Heart right ventricle (tissue), 16 donors: ENCODE measurements at places on chromosomes 13 and 19.

DNA sequence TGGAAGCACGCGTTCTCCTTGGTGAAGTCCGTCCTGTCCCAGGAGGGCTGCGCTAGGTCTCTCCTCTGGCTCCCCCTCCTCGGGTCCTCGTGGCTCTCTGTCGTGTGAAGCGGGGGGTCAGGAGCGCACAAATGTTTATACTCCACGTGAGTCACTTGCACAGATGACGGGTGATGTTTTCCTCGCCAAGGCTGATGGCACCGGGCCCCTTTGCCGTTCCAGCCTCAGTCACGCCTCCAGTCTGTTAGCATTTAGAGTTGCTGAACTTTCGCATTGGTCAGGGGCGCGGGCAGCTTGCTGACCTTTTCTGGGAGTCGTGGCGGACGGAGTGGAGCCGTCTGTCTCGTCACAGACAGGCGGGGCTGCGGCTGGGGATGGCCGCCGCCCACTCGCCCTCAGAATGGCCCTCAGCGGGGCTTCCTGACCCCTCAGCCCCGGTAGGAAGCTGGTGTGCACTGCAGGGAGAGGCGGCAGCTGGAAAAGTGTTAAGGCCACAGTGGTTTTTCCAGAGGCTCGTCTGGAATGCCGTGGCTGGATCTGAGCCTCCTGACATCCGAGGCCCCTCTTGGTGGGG lies 13.7 kb downstream of the KLHL26 start:
- DNase-seq = peak; percentile 78

DNA sequence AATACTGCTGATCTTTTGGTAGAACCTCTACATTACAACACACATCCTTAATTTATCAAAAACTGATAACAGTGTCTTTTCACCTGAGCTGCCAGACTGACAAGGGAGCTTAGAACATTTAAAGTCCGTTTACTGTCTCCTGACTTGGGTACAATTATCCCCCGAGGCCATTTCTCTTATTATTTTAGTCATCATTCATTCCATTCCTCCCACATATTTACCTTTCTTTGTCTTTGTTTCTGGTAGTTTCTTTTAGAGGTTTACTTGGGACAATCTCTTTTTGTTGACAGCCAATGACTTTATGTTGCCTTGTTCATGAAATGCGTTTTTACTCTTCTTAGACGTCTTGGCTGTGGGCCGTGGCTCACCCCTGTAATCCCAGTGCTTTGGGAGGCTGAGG lies 186.9 kb downstream of the PCCA start:
- no peak for DNase-seq

- no peak for DNase-seq
These were observed 24.1 kb downstream of the CLEC4M start for GRCh38 chr19:7787141-7787540.

- DNase-seq = no peak
These were observed 1.2 kb downstream of the SAMD1 start for GRCh38 chr19:14089412-14089661.

DNA sequence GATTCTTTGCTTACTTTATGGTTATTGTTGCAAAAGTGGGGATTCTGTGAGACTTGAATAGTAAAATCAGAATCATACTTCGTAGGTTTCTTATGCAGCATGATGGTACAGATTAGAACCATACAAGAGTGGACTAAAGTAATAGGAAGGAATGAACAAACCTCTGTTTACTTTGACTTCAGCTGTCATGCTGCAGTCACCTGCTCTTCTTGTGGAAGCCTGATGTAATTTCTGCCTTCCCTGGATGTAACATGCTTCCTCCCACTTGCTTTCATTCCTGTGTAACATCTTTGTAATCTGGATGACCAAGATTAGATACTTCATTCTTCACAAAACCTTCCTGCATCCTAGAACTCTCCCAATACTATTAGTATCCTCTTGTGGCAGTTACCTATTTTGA lies 235.0 kb downstream of the PCCA start:
- DNase-seq = no peak

DNA sequence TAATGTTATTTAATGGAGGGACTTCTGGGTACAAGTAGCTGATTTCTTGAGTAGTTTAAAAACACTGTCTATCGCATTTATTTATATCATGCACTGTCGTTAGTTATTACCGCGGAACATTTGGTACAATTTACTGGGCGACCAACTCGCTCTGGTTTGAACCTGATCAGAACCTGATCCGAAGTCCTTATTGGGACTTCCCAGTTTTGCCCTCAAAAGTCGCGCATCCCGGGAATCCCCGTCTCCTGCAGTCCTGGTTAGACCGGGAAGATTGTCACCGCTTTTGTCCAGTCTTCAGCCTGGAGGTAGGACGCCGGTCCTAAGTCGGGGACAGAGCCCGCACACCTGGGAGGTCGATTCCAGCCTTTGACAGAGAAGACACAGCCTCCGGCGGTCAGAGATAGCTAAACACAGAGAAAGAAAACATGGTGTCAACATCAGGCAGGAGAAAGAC lies 694 bp downstream of the CLN5 start:
- DNase-seq = no peak

- DNase-seq = peak; percentile 96
These were observed 1.4 kb upstream of the BCL3 start for GRCh38 chr19:44746946-44747738.

DNA sequence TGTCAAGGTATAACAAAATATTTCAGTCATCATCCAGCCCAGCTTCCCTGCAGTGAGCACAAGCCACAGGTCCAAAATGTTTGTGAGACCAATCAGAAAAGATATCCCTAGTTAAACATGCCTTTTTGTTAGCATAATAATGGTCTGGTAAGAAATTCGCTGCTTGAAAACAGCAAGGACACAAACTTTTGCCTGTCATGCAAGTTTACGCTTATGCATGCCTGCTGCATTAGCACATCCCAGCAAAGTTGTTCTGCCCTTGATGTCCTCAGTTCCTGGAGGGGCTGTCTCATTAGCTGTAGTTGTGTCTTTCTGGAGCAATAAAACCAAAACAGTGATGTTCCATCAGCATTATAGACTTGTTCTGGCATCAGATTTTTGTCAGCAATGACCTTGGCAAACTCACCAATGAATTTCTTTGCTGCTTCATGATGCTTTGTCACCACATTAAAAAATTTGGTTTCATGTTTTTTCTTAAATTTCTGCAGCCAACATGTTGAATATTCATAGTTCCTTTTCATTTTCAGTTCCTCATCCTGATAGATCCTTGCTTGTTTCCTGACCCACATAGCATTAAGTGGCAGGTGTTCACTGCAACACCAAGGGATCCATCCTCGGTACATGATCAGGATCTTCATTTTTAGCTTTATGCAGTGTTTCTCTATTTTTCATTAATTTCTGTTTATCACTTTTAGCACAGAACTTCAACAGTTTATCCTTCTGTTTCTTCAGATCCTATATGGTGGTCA lies 72.0 kb upstream of the GPR183 start:
- DNase-seq = no peak

DNA sequence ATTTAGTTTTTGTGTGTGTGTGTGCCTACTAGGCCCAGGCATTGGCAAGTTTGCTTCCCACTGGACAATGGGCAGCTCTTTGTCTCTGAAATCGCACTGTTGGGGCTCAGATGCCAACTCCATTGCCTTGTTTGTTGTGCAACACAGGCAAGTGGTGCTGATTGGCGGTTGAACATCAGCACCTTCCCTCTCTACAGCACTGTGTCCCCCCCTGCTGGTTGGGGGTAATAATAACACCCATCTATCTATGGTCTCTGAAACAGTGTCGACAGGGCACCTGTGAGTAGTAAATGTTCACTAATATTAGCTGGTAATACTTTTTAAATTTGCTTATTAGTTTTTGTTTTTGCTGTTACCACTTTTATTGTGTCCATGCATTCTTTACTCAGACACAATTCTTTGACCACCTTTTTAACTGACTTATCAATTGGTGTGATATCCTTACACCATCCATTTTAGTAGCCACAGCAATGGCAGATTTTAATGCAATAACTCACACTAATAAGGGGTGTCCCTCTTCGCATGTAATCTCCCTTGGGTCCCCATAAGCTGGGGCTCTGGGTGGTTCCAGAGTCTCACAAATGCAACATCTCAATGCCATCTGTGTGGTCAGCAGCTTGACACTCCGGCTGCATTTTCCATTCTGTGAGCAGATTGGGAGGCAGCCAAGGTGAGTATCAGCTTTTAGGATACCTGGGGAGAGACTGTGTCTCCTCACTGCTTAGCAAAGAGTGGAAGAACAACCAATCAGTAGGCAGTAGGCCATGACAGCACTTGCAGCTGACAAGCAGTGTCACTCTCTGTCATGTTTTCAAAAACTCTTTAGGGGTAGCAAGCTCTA lies 47.7 kb upstream of the UQCRFS1 start:
- DNase-seq = no peak

- no peak for DNase-seq
These were observed 4.2 kb downstream of the SNRPD2 start for GRCh38 chr19:45687599-45687998.

- no peak for DNase-seq
These were observed 2.5 kb downstream of the NPAS1 start for GRCh38 chr19:47022140-47022536.

GRCh38 chr19:19064098-19064722 lies 416 bp downstream of the SLC25A42 start:
- DNase-seq = peak; percentile 14

- DNase-seq = no peak
These were observed 12.9 kb downstream of the NOVA2 start for GRCh38 chr19:45960595-45961235.

- DNase-seq = no peak
These were observed 170.0 kb downstream of the COL4A1 start for GRCh38 chr13:110136660-110137585.

GRCh38 chr13:58300974-58301681 lies 669.6 kb downstream of the PCDH17 start:
- no peak for DNase-seq

GRCh38 chr13:74629985-74630384 lies 495.8 kb upstream of the KLF12 start:
- no peak for DNase-seq

DNA sequence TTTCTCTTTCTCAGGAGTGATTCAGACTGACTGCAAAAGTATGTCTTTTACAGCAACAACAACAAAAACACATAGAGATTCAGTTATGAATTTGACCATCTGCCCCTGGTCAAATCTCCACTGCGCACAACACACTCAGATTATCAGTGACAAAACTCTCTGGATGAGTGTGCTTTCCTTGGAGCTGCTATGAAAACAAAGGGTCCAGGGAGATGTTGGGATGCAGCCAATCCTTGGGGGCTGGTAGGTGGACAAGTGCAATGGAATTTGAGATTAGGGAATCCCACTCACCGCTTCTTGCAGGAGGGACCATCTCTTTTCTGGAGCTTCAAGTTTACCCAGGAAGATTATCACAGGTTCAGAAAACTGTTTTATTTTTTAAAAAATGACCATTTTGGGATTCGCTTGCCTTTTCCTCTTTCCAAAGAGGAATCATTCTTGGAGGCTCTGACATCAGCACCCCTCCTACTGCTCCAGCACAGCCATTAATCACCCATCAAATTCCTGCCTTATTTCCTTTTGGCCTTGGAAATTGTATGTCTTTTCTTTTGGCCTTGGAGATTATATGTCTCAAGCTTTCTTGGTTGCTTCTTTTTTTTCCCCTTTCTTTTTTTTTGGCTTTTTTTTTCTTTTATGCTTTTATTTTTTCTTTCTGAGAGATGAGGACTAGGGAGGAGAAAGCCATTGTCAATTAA lies 311.8 kb downstream of the TSHZ3 start:
- no peak for DNase-seq

DNA sequence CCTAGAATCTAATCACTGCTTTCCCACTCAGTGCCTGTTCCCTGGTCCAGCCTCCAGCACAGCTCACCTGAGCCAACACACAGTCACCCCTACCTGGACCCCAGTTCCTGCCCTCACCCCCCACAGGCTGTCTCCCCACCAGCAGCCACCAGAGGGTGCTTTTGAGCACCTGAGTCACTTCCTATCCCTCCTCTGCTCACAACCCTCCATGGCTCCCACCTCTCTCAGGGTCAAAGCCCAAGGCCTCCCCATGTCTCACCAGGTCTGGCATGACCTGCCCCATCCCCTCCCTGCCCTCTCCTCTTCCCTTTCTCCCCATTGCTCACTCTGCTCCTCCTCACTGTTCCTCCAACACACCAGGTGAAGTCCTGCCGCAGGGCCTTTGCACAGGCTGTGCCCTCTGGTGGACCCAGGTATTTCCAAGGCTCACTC lies 7.1 kb upstream of the DPP9 start:
- peak; percentile 42 for DNase-seq

GRCh38 chr13:27349458-27349857 lies 75.0 kb upstream of the GTF3A start:
- no peak for DNase-seq

DNA sequence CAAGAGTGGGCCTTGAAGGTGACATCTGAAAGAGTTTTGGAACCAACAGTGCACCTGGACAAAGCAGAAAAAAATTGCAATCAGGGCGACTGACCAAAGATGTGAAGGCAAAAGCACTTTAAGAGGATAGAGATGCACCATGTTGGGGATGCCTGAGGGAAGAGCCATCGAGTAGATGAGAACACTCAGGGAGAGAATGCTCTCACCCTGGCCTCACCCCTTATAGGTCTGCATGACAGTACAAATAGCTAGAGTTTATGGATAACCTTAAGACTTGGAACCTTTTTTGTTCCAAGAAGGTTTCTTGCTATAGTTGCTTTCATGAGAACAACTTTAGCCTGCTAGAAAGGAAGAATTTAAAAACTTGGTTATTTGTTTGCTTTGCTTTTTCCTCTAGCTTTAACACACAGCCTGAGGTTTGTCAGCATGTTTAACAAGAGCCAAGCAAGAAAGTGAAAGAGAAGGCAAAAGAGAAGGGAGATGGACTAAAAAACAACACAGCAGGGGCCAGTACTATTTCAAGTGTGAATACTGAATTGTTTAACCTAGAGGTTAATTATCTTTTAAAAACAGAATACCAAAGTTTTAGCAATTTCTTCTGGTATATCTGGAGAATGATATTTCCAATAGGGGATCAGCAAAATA lies 418.9 kb downstream of the DIAPH3 start:
- no peak for DNase-seq

DNA sequence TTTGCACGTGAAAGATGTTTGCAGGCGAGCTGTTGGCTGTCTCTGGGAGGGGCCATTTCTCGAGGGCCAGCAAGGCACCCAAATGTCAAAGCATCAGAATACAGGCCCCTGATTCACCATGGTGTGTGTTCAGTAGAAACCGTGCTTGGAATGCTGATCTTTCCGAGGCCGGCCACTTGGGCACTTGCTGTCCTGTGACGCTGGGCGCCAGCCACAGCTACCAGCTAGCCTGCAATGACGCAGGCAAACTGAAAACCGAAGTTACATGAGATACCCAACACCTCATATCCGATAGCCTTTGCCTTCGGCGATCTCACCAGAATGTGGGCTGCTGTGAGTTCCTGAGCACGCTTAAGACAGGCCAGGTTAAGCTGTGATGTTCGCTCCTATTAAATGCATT lies 12.0 kb downstream of the THOP1 start:
- peak; percentile 58 for DNase-seq

DNA sequence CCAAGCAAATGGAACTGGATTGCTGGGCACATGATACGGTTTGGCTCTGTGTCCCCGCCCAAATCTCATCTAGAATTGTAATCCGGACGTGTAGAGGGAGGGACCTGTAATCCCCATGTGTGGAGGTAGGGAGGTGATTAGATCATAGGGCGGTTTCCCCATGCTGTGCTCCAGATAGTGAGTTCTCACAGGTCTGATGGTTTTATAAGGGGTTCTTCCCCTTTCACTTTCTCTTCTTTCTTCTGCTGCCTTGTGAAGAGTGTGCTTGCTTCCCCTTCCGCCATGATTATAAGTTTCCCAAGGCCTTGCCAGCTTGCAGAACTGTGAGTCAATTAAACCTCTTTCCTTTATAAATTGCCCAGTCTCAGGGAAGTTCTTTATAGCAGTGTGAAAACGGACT lies 32.6 kb upstream of the MTIF3 start:
- DNase-seq = no peak

GRCh38 chr19:50252111-50252886 lies 48.9 kb downstream of the MYH14 start:
- no peak for DNase-seq

- DNase-seq = no peak
These were observed 53.4 kb downstream of the KLF12 start for GRCh38 chr13:74080762-74081161.
